Stimulated activated CD4-positive, alpha-beta T cell treated with anti-CD3 and anti-CD28 coated beads, Interleukin-1b, Interleukin-23, amount 100 ng/mL, for 1 hour (primary cell): ENCODE measurements at places on chromosomes 11 and 22.

DNA sequence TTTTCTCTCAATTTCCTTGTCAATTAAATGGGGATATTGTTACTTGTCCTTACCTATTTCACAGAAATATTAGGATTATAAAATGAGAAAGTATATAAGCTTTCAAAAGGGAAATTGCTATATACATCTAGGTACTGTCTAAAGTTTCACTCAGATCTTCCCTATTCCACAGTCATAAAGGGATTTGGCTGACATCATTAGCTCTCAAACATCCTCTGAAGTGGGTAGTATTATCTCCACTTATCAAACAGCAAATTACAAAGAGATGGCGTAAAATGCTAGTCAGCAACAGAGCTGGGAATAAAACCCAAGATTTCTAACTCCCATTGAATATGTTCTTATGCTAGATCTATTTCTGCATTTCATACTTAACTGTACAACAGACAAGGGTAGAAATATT is 50.9 kb downstream of the SLC25A17 start:
- no peak for DNase-seq

DNA sequence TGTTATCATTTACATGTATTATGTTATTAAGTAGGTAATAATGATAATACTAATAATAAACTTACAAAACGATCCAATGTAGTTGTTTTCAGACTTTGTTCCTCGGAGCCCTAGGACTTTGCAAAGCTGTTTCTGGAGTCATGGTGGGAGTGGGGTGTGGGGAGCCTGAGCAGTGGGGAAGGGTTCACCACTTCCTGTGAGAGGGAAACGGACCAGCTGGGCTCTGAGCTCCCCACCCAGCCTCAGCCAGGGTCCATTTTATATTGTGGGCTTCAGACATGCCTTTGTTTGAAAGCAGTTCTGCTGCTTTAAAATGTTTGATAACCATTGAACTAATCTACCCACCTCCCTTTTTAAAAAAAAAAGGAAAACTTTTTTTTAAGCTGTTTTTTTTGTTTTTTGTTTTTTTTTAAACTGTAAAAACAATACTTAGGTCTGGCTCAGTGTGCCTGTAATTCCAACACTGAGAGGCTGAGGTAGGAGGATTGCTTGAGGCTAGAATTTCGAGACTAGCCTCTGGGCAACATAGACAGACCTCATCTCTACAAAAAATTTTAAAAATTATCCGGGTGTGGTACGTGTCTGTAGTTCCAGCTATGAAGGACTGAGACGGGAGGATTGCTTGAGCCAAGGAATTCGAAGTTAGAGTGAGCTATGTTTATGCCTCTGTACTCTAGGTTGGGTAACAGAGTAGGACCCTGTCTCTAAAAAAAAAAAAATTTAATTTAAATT is 7.0 kb downstream of the SERPING1 start:
- no peak for DNase-seq

GRCh38 chr11:132549001-132549400 is 983.3 kb downstream of the OPCML start:
- no peak for DNase-seq

- DNase-seq = no peak
Measured at GRCh38 chr22:42697542-42698013, 23.1 kb downstream of the A4GALT start.

DNA sequence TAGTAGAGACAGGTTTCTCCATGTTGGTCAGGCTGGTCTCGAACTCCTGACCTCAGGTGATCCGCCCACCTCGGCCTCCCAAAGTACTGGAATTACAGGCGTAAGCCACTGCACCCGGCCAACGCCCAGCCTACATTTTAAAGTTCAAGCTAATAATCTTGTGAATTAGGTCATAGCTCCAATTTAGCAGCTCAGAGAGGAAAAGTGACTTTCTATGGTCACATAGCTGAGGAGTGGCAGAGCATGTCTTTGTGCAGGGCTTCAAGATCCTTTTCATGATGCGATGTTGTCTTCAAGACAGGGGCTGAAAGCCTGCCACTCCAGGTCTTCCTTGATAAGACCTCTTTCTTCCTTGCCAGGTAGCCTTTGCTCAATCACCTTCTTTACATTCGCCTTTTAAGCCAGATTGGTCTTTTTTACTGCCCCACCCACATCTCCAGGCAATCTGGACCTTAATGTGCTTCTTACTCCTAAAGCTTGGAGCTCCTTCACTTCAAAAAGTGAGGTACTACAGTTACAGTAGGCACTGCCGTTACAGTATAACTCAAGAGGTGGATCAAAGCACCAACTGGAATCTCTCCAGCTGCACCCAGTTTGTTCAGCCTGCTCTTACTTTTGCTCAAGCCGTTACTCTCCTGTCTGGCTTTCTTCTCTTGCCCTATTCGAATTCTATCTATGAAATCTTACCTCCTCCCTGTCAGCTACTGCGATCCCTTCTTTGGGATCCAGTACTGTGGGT is 18.2 kb downstream of the YWHAH start:
- no peak for DNase-seq

GRCh38 chr11:134347441-134347840 is 15.7 kb downstream of the GLB1L2 start:
- no peak for DNase-seq

GRCh38 chr11:13993096-13993765 is 30.7 kb downstream of the SPON1 start:
- DNase-seq = no peak

DNA sequence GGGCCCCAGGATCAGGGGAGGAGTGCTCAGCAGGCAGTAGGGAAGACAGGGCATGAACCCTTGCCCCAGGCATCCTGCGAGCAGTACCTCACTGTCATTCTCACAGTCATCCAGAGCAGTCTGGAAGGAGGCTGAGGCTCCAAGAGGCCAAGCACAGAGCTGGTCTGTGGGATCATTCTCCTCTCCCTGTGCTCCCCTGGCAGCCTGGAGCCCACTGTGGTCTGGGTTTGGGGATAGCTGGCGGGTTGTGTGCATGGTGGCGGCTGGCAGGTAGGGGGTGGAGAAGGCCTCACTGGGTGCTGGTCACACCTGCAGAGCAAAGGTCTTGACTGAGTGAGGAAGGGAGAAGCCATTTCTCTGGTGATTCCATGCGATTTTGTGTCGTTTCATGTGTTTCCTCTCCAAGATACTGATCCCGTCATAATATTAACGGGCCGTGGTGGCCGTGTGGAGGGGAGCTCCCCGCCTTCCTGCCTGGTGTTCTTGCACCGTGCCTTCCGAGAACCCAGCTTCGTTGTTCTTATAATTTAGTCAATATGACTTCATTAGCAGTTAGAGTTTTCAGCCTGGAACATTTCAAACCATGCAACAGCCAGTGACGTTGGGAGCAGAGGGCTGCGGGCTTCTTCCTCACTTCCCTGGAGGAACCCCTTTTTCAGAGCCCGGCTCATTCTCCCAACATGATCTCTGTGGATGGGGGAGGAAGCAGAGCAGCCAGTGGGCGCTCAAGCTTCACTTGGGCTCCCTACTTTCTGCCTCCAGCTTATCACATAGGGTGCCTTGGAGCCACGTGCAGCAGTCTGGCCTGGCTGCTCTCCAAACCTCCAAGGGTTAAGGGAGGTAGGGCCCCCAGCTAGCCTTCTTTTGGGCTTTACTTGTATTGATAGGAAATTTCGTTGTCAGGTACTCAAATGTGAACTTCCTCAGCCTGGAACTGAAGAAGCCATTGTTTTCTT is 20.8 kb upstream of the ADORA2A start:
- DNase-seq = no peak

DNA sequence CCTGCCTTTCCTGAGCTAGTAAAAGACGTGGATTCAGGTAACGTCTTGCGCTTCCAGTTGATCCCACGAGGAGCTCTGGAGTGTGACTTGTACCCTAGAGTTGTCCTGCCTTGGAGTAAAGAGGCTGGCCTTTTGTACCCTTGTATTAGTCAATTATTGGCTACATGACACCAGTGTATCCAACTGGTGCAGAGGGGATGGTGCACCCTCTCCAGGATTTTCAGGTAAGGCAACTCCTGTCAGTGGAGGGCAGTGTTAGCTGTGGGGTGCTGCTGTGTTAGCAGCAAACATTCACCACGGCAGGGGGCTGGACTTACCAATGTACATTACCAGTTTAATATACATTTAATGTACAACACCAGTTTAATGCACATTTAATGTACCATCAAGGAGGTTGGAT is 233.5 kb downstream of the MIAT start:
- DNase-seq = no peak

DNA sequence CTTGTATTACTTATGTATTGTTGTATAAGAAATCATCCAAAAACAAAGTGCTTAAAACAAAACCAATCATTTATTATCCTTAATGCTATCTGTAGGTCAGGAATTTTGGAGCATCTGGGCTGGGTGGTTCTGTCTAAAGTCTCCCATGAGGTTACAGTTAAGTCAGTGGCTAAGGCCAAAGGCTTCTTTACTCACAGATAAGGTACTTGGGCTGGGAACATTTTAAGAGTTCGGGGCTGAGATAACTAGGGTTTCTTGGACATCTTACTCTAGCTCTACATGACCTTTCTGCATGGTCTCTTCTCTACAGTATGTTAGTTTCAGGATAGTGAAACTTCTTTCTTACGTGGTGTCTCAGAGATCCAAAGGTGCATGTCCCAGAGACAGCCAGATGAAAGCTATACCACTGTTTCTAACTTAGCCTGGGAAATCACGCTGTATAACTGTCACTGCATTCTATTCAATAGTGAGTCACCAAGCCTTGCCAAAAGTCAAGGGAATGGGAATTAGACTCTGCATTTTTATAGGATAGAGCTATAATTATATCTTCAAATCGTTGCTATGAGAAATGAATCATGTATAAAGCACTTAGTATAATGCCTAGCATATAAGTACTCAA is 29.6 kb downstream of the SOX6 start:
- DNase-seq = no peak

DNA sequence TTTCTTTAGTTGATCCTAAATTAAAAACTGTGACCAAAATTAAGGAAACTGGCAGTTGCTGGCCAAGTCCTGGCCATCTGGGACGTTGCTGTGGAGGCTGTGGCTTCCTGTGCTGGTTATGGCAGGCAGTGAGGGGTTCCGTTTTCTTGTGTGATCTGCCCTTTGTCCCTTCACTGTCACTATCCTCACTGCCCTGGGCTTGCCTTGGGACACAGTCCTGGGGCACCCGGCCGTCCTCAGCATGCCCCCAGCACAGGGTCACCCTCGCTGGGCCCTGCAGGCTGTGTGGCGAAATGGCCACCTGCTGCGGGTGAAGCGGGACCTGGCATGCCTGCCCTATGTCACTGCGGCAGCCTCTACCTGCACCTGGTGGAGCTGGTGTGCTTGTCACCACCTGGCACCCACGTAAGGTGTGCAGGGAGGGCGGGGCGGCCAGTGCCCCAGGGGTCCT is 52.5 kb upstream of the SLC22A12 start:
- no peak for DNase-seq

- no peak for DNase-seq
Measured at GRCh38 chr22:22228921-22229320, 15.7 kb upstream of the VPREB1 start.

DNA sequence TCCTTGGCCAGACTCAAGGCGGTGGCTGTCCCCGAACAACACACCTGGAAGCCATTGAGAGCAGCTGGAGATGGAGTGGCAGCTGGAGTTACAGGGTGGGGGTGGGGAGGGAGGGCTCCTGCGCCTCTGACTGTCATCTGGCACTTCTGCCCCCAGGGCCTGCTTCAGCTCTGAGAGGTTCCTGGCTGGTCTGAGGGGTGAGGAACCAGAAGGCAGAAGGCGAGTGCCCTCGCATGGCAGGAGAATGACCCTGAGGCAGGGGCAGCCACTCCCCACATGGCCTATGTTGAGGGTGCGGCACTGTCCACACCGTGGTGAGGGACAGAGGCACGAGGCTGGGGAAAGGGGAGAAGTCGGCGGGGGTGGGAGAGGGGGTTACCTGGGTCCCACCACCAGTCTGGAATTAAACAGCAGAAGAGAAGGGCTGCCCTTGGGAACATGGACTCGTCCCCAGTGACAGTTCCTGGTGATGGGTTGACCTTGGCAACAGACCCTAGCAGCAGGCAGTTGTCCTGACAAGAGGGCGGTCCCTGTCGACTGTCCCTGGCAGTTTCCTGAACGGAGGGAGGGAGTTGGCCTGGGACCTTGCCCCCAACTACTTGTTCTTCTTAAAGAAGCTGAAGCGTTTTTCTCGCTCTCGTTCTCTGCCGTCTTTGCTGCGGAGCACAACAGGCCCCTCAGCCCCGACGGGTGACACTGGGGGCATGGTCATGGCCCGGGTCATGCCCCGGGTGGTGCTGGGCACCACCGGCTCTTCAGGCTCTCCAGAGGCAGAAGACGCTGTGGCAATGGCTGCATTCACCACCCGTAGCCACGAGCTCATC is 7.8 kb upstream of the RBM4B start:
- DNase-seq = no peak

GRCh38 chr11:131423688-131424087 is 53.3 kb downstream of the NTM start:
- DNase-seq = no peak

- no peak for DNase-seq
Measured at GRCh38 chr22:37999640-38000272, 15.4 kb upstream of the SOX10 start.

DNA sequence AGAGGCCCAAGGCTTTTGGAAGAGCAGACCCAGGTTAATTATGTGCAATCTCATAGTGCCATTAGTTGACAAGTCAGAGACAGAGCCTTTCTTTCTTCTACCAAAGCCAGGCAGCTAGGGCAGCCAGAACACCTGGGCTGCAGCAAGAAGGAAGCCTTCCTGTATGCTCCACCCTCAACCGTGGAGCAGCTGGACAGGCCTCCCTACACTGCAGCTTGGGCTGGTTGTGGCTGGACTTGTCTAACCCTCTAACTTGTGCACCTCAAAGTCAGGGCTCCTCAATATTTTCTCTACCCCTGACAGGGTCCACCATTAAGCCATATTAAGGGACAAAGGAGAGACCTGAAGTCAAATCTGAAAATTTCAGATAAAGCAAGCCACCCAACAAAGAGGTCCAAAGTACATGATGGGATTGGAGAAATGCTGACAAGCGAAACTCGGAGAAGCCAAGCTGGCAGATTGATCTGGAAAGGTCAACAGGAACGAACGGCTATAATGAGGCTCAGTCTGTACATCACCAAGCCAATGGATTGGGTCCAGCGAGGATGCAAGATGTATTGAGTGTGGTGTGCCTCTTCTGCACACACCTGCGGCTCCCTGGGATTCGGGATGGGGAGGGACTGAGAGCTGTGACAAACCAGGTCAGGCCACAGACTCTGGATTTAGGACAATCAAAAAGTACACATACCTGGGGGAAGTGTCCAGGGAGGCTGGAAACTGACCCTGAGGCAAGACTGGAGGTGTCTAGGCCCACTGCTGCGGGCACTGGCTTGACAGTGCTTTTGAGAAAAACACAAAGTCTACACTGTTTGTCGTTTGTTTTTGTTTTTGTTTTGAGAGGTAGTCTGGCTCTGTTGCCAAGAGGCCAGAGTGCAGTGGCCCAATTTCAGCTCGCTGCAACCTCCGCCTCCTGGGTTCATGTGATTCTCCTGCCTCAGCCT is 11.7 kb upstream of the SLC43A3 start:
- DNase-seq = no peak

DNA sequence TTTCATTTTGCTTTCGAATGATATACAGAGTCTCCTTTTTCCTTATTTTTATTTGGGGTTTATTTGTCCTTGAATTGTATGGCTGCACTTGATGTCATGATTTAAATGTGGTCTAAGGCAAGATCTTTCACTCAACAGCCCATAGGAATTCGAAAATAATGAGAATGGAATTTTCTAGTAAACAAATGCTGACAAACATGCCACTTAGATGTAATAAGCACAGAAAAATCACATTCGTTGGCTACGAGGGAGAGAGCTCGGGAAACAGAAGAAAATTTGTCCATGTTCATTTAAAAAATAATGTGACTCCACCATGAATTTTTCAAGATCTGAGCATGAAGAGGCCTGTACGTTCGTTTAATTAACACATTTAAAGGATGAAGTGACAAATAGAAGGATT is 73.0 kb downstream of the BLID start:
- no peak for DNase-seq
